ENCODE measurements at places on chromosomes 12 and 14.

DNA sequence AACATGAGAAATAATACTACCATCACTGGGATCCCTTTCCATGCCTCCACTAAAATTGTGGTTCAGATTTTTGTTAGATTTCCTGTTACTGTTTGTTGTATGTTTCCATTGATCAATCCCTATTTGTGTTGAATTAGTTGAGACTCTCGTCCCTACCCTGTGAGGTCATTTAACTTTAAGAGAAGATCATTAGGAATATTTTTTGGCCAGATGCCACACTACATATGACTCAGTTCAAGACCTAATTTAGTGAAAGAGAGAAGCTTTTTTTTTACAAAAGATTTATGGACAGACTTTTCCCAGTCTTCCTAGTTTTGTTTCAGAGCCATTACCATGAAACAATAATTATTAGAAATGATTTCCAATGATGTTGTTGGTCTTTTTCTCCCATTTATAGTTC is 35.5 kb downstream of the CPSF6 start:
- no peak for DNase-seq

- DNase-seq, result no peak
Measured at GRCh38 chr12:75877763-75878621, 153.6 kb downstream of the PHLDA1 start.

- DNase-seq, result no peak
Measured at GRCh38 chr12:129844662-129845220, 59.1 kb downstream of the TMEM132D start.

DNA sequence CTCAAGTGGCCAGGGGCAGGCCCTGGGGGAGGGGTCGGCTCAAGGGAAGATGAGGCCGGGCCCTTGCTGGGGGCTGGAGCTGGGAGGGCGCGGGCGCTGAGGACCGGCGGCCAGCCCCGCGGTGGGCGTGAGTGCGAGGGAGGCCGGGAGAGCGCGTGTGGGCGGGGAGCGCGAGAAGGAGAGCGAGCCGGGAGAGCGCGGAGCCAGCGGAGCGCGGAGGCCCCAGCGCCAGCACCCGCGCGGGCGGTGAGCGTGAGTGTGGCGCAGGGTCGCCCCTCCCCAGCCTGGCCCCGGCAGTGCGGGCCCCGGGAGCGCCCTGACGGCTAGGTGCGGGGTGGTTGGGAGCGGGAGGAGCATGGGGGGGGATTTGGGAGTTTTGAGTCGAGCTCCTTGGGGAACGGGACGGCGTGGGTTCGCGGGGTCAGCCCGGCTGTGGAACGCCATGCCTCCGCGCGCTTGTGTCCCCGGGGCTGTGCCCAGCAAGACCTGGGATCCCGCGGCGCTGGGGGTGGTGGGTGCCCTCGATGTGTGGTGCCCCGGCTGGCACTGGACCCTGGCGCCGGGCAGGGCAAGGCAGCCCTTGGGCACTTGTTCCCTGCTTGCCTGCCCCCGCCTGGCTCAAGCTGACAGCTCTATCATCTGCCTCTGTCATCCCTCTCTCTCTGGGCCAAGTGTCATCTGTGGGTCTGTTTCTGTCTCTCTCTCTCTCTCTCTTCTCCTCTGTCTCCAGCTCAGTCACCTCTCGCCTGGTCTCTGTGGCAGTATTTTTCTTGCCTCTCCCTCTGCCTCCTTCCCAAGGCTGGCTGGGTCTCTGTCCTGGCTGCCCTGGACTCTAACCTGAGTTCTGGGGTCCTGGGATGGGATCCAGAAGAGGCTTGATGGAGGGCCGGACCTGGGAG is at the start of gene LBHD2:
TSS of gene LBHD2 (plus strand) at position 190 of the 899 bp plus-strand sequence. CDS start 1,803 bp downstream, outside the sequence.
- no peak for DNase-seq

DNA sequence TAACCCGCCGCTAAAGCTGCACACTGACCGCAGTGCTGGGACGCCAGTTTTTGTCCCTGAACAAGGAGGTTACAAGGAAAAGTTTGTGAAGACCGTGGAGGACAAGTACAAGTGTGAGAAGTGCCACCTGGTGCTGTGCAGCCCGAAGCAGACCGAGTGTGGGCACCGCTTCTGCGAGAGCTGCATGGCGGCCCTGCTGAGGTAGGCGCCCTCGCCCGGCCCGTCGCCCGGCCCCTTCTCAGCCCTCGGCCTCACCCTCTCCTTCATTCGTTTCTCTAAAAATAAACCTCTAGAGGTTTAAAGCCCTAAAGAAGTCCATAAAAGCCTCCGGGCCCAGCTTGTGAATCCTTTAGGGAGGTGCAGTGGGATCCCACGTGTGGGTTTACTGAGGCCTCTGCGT is 52.2 kb upstream of the AMN start:
- DNase-seq, result no peak

DNA sequence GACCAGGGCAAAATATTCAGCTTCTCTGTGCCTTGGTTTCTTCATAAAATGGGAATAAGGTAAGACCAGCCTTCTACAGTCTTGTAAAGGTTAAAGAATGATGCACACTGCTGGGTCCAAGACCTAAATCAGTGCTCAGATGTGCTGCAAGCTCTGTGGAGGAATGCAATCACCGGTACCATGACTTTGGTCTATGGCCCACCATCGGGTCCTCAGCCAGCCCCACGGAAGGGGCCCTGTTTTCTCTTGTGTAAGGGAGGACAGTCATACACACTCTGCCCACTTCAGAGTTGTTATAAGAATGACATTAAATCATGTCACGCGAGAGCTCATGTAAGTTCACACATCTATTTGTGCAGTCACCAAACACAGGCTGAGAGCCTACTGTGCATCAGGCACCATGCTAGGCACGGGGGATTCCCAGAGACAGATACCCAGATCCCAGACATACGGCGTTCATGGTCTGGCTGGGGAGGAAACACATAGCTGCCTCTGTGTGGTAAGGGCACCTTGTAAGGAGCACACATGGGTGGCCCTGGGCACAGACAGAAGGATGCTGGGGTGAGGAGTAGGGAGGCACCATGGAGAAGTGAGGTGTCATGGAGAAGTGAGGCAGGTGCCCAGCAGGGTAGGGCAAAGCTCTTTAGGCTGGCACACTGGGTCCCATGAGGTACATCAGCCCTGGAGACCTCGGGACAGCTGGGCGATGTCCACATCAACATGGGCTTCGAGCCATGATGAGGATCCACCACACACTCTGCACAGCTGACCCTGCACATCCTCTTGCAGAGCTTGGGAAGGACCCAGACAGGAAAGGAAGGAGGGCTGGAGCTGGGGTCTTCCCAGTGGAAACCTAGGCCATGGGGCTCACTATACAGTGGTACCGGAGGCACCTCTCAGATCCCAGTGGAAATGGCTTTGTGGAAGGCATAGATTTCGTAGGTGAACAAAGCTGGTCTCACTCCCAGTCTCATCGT is 190.4 kb upstream of the DIO3 start:
- DNase-seq, result no peak

DNA sequence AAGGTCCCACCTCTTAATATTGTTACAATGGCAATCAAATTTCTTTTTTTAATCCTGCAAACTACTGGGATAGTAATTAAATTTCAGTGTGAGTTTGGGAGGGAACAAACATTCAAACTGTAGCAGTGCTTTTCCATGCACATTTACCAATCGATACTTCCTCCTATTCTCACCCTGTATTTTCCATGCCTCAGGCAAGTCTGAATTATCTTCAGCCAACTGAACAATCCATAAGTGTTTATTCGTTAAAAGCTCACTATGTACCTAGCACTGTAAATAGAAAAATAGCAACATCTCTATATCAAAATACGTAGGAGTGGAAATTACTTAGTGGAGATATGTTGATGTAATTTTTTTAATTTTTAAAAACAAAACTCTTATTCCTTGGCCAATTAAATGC is 43.5 kb downstream of the CCDC177 start:
- DNase-seq, result no peak

DNA sequence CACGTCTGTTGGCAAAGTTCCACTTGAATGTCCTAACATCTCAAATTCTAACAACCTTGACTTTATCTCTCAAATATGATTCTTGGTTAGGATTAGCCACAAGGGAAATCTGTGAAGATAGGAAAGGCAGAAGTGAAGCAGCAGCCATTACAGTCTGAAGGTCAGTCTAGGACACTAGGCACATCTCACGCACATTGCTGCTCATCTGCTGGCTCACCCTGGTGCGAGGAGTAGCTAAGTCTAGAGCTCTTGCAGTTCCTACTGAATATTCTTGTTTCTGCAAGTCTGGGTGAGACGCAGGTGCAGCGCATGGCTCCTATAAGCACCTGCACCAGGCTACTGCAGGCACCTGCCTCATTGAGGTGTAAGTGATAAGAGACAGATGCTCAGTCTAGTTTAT is 6.4 kb upstream of the SLC25A3 start:
- no peak for DNase-seq

DNA sequence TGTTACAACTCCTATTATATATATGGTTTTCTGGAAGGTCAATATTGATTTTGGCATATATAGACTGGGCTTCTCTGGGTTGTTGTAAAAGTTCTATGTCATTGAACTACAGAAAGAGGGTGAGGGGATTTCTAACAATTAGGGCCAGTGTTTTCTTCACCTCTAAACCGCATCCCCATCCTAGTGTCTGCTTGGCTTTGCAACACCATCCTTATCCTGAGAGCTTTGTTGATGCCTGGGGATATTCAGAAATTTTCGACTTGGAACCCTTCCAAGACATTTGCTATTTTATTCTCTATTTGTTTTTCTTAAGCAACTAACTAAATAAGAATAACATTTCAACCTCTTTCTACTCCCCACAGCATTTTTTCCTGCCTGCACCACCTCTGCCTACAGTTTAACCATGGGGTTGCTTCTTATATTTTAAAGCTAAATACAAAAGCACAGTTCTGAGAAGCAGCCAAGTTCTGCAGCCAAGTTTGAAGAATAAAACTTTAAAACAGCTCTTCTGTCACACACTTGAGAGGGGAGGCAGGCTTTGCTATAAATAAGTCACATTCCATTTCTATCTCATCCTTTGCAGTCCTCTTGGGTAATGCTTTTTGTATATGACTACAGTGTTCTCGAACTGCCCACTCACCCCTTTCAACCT is 53.4 kb downstream of the RGS6 start:
- DNase-seq, result no peak

DNA sequence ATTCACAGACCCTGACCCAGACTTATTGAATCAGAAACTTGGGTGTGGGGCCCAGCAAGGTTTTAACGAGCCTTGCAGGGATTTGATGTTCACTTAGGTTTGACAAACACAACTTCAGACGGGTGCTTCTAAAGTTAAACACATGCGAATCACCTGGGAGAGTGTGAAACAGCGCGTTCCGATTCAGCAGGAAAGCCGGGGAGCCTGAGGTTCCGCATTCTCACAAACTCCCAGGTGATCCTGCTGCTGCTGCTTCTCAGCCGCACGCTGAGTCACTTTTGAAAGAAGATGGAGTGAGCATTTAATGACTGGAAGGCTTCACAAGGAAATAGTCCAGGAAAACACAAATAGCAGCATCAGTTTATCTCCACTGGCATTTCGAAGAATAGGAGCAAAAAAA is 44.2 kb upstream of the DDX11 start:
- DNase-seq, result no peak

- no peak for DNase-seq
Measured at GRCh38 chr14:33444136-33444535, 505.5 kb downstream of the NPAS3 start.

DNA sequence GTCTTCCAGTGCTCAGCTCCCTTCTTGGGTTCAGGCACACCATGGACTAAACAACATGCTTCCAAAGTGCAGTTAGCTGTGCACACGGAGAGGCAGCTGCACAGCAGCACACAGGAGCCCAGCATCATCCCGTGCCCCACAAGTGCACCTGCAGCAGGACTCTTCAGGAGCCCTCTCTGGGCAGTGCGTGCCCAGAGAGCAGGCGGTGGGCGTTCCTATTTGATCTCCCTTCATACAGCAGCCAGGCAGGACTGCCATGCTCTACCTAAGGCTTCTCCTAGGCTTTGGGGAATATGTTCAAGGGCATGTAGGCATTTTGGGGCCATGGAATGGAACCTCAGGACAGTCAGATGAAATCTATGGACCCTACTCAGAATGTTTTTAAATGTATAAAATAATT is 35.5 kb downstream of the ANO2 start:
- DNase-seq, result no peak

DNA sequence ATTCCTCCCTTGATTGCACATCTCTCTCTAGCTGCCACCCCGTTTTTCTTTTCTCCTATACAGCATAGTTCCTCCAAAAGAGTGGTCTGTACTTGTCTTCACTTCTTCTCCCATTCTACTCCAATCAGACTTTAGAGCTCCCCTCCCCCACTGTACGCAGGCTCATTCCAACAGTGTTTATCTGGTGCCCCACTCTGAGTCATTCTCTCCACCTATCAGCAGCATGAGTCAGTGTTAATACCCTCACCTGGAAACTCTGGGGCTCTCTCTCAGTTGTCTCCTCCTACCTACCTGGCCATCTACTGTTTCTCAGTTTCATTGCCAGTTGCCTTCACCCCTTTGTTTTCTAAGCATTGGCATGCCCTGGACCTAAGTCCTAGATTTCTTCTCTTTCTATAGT is 175.1 kb upstream of the ARHGAP5 start:
- DNase-seq, result no peak

GRCh38 chr14:31439561-31439960 is 17.7 kb downstream of the DTD2 start:
- DNase-seq, result no peak

- no peak for DNase-seq
Measured at GRCh38 chr14:82029038-82029437, 495.4 kb upstream of the SEL1L start.

DNA sequence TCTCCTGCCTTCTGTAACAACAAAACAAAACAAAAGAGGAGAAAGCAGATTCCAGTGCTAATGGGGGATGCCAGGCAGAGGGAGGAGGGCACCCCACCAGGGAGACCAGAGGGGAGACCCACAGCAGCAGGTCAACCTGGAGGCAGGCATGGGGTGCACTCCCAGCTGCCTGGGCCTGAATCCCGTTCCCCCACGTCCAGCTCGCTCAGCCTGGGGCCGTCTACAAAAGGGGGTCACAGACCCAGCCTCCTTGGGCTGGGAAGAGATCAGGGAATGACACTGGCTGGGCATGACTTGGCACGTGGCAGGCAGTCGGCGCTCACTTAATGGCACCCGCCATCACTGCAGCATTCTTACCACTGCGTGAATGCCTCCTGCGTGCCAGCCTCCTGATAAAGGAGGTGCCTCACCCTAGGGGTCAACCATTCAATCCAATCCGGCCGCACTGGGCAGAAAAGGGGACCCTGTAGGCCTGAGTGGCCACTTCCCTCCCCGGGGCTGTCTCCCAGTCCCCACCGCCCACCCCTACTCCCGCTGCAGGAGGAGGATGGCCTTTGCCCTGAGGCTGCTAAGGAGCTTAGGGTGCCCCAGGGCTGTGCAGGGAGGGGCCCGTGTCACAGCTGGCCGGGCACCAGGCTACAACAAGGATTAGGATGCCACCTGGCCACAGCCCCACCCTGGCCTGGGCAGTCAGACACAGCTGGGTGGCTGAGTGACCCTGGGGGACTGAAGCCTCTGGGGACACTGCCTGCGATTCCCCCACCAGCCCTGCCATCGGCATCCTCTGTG is 87.5 kb downstream of the NCOR2 start:
- DNase-seq, result no peak

- DNase-seq, result no peak
Measured at GRCh38 chr14:23932639-23933038, 20.9 kb upstream of the DHRS4 start.

DNA sequence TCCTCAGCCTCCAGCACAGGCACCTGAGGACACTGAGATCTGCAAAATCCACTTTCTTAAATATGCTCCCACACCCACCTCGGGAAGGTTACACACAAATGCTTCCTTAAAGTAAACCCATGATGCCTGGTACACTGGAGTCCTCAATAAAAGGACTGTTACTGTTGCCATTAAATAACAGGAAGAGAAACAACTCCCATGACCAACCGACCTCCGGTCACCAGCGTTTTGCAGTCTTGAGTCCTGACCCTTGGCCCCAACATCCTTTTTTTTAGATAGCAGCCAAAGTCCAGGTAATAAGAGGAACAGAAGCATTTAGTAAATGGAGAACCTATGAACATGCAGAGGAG is 42.4 kb downstream of the ITPK1 start:
- DNase-seq, result no peak

Measured in CD4-positive, alpha-beta T cell treated with Interleukin-17A for 4 hours (primary cell).